ENCODE measurements at places on chromosomes 4 and X.

GRCh38 chr4:55635741-55636655, at the start of gene NMU:
TSS of gene NMU (minus strand) at chr4:55636298. CDS start at chr4:55636192, 106 bp downstream.
- peak; percentile 56 for DNase-seq

- DNase-seq: no peak
Measured at GRCh38 chr4:173293663-173294062, 40.5 kb downstream of the HMGB2 start.

DNA sequence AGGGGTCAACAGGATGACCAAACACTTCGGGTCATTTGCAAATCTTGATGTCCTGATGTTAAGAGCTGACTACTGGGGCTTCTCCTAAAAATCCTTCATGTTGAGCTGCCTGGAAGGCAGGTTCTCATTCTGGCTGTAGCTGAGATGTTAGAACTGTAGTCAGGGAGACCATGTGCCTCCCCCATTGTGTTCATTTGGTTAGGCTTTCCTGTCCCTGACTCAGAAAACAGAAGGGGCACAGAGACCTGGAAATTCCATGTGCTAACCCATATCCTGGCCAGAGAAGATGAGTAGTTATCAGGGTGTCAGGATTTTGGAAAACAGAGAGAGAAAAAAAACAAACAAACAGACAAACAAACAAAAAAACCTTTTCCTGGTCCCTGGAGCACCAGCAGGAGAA, 177.5 kb downstream of the AR start:
- DNase-seq: no peak

DNA sequence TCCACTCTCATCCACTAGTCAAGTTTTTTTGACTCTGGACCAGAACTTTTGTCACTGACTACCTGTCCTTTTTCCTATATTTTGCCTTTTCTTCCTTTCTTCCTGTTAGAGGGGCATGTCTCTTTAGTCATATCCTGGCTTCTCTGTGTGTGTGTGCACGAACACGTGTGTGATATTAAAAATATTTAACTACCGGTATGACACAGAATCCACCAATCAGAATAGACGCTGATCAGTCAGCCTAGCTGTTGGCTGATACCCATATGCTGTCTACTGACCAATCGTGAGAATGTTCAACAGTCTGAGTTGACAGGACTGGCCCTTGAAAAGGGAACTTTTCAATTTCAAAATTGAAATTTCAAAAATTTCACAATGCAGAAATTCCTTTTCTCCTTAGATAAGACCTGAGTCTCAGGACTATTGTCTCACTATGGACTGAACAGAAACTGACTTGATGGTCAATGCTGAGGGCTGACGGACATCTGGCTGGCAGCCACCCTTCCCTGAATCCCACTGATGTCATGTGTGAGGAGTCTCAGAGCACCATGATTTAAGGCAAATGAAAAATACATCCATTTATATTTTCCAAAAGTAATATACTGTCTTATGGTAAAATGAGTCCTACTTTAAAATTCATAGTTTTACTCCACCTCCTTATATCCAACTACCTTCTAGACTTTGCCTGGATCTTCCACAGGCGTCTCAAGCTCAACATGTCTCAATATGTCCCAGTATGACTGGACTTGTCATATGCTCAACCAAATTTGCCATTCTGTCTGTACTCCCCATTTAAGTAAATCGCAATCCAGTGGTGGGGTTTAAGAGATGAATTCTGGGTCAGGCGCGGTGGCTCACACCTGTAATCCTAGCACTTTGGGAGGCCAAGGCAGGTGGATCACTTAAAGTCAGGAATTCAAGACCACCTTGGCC, 78.0 kb downstream of the CHRNA9 start:
- DNase-seq: no peak

DNA sequence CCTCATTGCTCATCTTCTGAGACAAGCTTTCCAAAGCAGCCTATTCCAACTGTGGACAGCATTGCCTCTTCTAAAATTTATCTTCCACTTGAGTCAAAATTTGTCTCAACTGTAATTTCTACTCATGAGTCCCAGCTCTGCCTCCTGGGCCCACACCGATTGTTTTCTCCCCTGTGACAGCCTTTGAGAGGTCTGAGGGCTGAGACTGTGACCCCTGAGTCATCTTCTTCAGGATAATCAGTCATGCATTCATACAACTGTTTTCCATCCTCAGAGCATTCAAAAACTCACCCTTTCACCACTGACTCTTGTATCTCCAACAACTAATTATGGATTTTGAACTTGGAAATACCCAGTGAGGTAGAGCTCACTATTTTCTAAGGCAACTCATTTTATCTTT, 228.1 kb downstream of the EDA2R start:
- no peak for DNase-seq

DNA sequence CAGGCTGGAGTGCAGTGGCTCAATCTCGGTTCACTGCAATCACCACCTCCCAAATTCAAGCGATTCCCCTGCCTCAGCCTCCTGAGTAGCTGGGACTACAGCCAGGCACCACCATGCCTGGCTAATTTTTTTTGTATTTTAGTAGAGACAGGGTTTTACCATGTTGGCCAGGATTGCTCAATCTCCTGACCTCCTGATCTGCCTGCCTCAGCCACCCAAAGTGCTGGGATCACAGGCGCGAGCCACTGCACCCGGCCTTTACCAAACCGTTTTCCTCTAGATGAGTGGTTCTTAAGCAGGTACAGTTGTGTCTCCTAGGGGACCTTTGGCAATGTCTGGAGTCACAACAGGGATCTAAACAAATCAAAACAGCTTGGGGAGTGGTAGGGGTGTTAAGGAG, 11.6 kb downstream of the AMELX start:
- no peak for DNase-seq

DNA sequence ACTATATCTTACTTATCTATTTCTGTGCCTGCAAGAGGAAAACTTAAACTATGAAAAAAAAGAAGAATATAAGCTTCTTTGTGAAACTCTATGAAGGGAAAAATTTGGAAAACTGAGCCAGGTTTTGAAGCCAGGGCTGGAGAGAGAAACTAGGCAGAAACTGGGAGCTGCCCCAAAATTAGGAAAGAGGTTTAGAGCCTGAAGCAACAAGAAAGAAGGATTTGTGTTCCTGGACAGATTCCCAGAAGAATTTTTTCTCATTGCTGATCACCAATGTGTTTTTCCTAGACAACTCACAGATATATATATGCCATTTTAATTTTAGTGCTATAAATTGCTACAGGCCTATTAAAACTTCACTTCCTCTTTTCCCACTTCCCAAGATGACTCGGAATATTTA, 245.0 kb upstream of the GEMIN8 start:
- DNase-seq: no peak

DNA sequence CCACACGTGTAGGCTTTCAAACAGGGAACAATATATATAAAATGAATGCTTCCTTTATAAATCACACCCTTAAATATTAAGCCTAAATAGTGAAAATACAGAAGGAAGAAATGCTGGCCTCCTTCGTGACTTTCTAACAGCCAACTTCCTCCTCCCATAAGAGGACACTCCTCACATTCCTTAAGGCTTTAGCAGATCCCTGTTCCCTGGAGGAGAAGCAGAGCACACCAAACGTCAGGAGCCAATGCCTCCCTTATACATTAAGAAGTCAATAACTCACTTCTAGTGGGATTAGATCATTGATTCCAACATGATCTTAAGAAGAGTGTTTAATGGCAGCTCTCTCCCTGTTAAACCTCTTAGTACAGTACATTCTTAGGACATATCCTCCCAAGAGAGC, 108.4 kb upstream of the FAM241A start:
- no peak for DNase-seq

DNA sequence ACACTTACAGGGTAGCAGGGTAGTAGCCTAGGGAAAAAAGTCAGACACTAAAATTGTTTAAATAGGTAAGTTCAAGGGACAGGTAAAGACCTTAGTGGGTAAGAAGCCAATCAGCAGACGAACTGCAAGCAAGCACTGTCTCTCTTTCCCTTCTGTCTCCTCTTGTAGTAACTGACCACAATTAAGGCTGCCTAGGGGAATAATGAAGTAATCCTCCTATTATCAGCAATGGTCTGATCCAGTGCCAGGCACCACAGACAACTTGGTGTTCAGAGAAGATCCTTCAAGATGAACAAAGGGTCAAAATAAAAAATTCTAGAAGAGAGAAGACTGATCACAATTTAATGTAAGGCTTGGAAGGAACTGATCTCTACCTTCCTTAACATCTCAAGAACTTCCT, 62.9 kb downstream of the ELOVL6 start:
- no peak for DNase-seq

DNA sequence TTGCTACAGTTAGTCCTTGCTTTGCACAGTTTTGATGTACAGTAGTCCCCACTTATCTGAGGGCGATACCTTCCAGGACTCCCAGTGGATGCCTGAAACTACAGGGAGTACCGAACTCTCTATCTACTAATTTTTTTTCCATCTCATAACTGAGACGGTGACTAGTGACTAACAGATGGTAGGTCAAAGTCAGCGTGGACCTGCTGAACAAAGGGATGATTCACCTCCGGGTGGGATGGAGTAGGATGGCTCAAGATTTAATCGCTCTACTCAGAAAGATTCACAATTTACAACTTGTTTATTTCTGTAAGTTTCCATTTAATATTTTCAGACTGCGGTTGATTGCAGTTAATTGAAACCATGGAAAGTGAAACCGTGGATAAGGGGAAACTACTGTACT, 655.8 kb downstream of the ZNF674 start:
- DNase-seq: no peak

- no peak for DNase-seq
Measured at GRCh38 chr4:102501447-102501696, 213 bp downstream of the NFKB1 start.

DNA sequence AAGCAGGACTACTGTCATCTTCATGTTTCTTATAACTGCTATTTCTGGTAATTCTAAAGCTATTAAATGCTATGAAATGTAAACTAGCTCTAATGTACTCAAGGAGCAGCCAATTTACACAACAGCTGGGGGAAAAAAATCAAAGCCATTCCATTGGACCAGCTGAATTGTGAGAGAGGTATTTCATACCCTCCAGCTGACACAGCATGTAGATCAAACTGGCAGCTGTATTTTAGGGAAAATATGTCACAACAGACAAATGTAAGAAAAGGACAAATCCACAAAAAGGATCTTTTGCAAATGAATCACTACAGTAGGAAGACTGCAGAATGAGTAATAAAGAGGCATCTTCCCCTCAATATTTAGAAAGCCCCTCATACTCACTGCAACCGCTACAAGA, 65.2 kb upstream of the FAM47B start:
- no peak for DNase-seq

DNA sequence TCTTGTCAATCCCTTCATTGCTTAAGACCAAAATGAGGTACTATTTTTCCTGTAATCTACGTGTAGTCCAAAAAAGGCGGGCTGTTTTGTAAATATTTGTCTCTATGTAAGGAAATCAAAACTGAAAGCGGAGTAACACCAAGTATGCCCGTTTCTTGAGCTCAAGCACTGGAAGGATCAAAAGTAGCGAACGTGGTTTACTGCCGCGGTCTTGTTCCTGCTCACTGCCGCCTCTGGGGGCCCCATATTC, 71.5 kb downstream of the AFF1 start:
- DNase-seq: no peak

DNA sequence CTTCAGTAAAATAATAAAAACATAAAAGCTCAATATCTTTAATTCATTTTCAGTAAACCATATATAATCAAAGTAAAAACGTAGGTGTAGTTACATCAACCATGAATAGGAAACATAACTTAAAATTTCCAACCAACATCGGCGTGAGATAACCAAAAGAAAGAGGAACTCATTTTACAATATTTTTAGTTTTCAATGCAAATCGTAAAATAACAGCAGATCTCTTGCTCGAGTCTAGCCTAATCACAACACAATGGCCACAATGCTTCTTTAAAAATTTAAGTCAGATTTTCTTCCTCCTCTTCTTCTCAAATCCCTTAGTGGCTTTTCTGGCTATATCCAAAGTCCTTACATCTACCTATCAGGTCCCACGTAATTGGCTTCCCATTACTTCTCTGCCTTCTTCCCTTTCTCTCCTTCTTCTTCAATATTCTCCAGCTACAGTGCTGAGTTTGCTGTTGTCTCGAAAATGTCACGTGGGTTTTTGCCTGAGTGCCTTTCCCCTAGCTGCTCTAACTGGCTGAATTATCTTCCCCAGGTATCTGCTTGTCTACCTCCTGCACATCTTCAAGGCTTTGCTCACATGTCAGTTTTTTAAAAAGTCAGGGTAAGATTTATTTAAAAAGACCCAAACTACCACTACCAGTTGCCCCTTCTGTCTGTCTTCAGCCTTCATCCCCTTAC, 90.9 kb upstream of the BANK1 start:
- DNase-seq: no peak

DNA sequence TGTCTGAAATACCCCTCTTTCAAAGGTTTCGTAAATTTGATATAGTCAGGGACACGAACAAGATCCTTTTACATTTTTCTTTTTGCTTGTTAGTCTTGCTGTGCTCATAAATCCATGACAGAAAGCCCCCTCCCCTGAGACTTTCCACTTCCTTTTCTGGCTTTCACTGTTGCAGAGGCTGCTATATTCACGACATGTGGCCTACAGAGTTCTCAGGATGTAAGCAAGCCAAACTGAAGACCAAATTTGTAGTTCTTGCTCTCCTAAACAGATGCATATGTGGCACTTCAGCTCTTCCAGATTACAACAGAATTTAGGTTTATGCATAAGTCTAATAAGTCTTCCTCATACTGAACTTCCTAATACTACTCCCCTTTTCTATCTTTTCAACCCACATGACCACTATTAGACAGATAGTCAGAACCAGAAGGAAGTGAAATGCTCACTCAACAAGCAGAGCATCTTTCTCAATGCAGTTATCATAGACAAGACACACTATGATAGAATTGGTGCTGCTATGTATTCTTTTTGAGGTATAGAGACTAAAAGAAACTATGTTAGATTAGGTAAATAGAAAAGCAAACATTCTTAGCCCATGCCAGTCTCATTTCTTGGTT, 15.0 kb downstream of the BTK start:
- no peak for DNase-seq

GRCh38 chr4:153521478-153521877, 55.3 kb downstream of the TMEM131L start:
- no peak for DNase-seq

- DNase-seq: no peak
Measured at GRCh38 chr4:128782076-128782715, 27.3 kb upstream of the JADE1 start.

DNA sequence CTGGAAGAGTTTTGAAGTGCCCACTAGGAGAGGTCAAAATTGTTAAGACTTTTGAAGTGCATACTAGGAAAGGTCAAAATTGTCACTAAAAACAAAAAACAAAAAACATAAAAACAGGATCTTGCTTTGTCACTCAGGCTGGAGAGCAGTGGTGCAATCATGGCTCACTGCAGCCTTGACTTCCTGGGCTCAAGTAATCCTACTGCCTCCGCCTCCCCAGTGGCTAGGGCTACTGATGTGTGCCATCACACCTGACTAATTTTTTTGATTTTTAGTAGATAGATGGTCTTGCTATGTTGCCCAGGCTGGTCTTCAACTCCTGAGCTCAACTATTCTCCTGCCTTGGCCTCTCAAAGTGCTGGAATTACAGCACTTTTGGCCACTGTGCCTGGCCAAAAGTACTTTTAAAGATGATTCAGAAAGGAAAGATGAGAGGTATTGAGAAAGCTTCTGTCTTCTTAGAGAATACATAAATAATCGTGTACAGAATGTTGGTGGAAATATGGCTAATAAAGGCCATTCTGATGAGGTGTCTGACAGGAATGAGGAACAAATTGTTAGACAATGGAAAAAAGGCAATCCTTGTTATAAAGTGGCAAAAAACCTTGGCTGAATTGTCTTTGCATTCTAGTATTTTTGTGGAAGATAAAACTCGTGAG, 43.3 kb upstream of the STX18 start:
- DNase-seq: no peak

GRCh38 chrX:72430405-72430968, 124.8 kb upstream of the CITED1 start:
- DNase-seq: no peak
